ENCODE measurements at places on chromosomes 4 and X.

GRCh38 chr4:8228319-8229250, 29.5 kb downstream of the SH3TC1 start:
- DNase-seq = peak; percentile 47

- no peak for DNase-seq
Measured at GRCh38 chr4:123649645-123650391, 253.2 kb downstream of the SPRY1 start.

DNA sequence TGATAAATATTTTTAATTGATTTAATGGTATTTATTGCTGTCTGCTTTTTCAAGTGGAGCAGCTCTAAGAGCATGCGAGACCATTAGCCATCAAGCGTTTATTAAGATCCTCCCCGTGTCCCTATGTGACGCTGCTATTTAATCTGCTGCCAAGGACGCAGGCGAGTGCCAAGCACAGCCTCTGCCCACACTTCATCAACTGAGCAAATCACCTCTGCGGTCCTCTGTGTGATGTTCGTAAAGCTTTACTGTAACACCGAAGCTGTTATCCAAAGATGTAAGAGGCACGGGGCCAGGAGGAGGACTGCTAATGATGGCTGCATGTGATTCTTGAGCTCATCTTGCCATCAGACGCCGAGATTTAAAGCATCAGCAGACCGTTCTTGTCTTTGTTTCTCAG, 79.5 kb downstream of the STOX2 start:
- no peak for DNase-seq

- DNase-seq = no peak
Measured at GRCh38 chr4:24322511-24322910, 261.8 kb downstream of the DHX15 start.

- no peak for DNase-seq
Measured at GRCh38 chr4:111778543-111778942, 366.7 kb upstream of the FAM241A start.

- no peak for DNase-seq
Measured at GRCh38 chr4:22471999-22472461, 43.8 kb downstream of the ADGRA3 start.
